ENCODE measurements at places on chromosomes 2 and 18.

- DNase-seq, result no peak
These were observed 146.8 kb downstream of the LNPK start for GRCh38 chr2:175855236-175855635.

- DNase-seq, result no peak
These were observed 15.5 kb downstream of the KCNIP3 start for GRCh38 chr2:95312543-95313201.

DNA sequence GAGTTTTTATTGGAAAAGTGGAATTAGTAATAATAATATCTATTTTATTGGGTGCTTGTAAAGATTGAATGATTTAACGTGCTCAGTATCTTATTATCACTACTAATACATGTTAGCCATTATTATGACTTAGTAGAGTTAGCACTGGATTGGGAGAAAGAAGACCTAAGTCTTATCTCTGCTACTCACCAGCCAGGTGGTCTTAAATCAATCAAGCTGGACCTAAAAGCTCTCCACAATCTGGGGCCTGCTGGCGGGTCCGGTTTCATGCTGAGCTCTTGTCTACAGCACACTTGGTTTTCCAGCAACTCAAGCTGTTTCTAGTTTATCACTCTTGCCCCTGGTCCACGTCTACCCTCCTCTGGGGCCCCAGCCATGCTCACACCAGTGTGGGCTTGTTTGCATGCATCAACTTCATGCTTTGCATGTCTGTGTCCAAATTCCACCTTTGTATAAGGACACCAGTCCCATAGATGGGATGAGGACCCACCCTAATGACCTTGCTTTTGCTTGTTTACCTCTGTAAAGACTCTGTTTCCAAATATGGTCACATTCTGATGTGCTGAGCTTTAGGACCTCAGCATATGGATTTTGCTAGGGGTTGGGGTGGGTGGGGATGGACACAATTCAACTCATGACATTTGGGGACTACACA, 363.1 kb downstream of the LPIN1 start:
- no peak for DNase-seq

DNA sequence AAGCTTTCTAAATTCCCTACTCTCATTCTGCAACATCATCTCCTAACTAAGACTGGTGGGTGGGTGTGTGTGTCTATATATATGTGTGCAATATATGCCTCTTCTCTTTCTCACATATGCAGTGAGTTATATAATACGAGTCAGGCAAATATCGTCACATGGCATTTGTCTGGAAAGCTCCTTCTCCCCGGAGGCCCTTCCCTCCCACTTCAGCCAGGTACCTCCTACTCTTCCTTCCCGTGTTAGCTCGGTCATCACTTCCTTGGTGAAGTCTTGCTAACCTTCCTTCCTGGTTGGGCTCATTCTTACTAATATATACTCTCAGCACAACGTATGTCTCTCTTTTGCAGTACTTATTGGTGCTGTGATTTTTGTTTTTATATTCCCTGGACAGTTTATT, 66.4 kb upstream of the NCK2 start:
- DNase-seq, result no peak

GRCh38 chr2:163934131-163934530, 198.3 kb upstream of the FIGN start:
- DNase-seq, result no peak

GRCh38 chr2:241315879-241316631, at the start of gene SEPTIN2:
Gene SEPTIN2, plus strand, starts transcription at chr2:241315925. Its CDS starts 8,308 bp downstream, at chr2:241324233.
- DNase-seq, result no peak

- no peak for DNase-seq
These were observed 251.8 kb upstream of the NETO1 start for GRCh38 chr18:73119574-73119973.

DNA sequence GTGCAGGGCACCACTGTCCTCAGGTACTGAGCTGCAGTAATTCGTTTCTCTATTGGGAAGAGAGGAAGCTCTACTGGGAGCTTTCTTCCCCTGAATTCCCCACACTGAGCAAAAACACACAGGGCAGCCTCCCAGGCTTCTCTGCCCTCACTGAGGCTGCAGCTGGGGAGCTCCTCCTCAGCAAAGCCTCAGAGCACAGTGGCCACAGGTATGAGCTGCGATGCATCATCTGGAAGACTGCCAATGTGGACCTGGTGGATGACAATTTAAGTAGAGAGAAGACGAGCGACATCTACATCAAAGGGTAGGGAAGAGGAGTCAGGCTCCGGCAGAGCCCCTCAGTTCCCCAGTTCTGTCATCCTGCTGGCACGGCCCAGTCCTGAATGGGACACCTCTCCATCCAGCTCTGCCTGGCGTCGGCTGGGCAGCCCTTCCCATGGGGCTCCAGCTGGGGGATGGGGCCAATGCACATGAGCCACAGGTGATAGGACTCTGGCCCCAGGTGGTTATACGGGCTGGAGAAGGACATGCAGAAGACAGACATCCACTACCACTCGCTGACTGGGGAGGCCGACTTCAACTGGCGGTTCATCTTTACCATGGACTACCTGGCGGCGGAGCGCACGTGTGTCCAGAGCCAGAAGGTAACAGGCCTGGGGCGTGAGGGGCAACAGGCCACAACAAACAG, 37.6 kb downstream of the LMAN2L start:
- DNase-seq, result no peak

GRCh38 chr2:190627448-190628412, 21.2 kb upstream of the NAB1 start:
- no peak for DNase-seq

- no peak for DNase-seq
These were observed 26.3 kb downstream of the PAX3 start for GRCh38 chr2:222272446-222273015.

- DNase-seq, result no peak
These were observed 152.2 kb upstream of the CRIM1 start for GRCh38 chr2:36203366-36203765.

DNA sequence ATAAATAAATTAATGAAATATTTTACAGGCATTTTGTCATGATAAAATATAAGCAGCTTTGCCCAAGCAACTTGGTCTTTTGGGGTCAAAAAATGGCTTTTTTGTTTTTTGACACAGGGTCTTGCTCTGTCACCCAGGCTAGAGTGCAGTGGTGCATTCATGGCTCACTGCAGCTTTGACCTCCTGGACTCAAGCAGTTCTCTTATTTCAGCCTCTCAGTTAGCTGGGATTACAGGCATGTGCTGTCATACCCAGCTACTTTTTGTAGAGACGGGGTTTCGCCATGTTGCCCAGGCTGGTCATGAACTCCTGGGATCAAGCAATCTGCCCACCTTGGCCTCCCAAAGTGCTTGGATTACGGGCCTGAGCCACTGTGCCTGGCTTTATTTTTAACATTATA, 51.0 kb downstream of the ABI2 start:
- DNase-seq, result no peak

- DNase-seq, result no peak
These were observed 290.2 kb downstream of the LPIN1 start for GRCh38 chr2:12036640-12036983.

GRCh38 chr2:198327526-198327925, 523.1 kb downstream of the PLCL1 start:
- DNase-seq, result no peak

- DNase-seq, result no peak
These were observed 134.1 kb upstream of the CREB1 start for GRCh38 chr2:207395535-207396251.

DNA sequence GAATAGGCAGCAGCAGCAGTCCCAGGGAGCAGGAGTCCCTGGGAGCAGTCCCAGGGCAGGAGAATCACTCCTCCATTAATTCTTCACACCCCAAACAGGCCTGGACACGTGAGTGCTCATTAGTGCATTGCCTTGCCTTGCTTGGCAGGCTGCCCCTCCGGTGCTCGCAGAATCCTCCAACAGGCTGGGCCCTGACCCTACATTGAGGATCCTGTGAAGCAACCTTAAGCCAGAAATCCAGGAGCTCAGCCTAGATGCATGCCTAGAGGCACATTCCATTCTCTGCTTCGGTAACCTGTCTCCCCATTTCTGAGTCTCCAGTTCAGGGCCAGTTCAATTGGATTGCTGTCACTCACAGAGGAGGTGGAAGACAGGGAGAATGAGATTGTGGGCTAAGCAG, 97.4 kb upstream of the LRATD1 start:
- DNase-seq, result no peak

- no peak for DNase-seq
These were observed 137.7 kb upstream of the APCDD1 start for GRCh38 chr18:10316778-10317177.

DNA sequence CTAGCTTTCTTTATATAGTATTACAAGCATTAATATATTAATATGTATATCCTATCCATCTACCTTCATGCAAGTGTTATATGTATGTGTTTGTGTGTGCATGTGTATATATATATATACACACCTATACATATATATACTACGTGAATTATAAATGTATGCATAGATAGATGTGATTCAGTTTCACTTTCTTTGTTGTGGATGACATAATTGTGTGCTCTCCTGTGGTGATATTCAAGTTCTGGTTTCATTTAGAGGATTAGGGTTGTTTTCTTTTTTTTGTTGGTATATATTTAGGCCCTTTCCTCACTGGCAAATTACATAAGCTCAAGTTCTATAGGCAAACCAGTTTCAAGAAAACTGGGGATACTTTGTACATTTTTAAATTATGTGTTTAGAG, 225.7 kb upstream of the FANCL start:
- DNase-seq, result no peak

- no peak for DNase-seq
These were observed 73.8 kb upstream of the CD226 start for GRCh38 chr18:70021498-70021897.

DNA sequence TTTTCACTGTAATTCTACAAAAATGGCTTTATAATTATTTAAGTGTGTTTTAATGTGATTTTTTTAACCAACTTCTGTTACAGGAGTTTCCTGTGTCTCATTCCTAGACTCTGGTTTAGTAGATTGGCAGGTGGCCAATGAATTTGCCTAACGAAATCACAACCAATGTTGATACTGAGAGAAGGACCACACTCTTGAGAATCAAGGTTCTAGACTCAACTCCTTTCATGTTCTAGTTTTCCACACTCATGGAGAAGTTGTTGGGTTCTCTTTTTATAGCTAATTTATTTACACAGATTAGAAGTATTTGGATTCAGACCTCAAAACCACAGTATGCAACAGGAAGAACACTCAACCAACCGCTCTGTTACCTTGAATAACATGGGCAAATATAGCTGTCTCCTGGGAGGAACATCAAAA, 22.6 kb upstream of the USP34 start:
- no peak for DNase-seq

DNA sequence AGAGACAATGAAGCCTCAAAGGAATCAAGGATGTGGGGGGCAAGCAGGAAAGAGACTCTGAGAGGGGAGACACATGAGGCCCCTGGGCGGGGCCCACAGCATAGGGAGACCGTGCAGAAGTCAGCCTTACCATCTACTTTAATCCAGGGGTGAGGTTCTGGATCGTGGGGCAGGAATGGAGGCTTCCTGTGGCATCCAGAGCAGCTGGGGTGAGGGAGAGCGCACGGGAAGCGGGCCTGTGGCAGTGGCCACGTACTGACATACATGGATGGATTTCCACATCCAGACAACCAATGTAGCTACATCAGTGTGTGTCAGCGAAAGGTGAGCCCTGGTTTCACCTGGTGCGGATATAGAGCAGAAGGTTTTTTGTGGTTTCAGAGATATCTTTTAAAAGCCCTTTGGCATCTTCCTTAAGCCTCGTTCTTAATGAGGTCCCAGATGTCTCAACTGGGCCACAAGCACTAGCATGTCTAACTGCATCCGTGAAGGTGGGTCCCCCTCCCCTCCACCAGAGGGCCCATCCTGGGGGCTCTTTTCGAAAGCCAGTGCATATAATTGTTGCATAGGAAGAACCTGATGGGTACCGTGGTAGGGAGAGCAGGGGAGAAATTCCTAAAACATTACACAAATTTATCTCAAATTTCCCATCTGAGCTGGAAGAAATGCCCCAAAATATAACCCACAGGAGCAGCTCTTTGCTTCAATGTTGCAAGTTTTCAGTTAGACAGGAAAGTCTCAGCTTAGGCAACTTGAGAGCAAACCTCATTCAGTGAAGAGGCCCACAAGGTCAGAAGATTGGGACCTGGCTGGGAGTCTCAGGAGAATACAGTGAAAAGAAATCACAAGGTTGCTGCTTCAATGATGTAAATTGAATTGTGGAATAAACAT, 90.9 kb downstream of the SP3 start:
- no peak for DNase-seq

DNA sequence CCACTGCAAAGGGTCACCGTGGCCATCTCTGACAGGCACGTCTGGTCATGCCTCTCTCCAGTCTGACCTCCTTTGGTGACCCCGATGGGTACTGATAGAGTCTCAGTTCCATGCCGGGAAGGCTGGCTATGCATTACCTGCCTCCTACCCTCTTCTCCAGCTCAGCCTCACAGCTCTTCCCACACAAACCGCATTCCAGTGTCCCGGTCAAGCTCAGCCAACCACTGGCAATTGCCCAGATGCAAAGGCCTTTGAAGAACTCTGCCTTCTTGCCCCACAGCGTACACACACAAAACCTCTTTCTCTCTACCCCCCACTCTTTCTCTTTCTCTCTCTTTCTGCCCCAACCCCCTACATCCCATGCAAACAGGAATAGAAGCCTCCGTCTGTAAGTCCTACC, 37.6 kb downstream of the TMEM163 start:
- DNase-seq, result no peak

- DNase-seq, result no peak
These were observed 145.7 kb downstream of the NUP35 start for GRCh38 chr2:183269956-183270355.

DNA sequence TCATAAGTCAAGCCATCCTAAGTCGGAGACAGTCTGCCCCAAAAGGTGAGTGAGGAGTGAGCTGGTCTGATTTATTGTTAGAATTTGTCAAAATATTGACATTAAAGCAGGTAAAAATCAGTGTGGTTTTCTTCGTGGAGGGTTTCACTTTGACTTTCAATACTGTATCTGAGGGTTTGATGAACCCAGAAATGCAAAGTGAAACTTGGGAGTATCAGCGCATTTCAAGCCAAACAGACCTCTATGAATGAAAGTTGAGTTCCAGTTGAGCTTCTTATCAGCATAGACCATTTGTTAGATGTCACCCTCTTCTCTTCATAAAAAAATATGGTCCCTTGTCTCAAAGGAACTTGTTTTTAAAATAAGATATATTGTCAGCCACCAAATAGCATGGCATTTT, 21.7 kb upstream of the CXCR4 start:
- no peak for DNase-seq

DNA sequence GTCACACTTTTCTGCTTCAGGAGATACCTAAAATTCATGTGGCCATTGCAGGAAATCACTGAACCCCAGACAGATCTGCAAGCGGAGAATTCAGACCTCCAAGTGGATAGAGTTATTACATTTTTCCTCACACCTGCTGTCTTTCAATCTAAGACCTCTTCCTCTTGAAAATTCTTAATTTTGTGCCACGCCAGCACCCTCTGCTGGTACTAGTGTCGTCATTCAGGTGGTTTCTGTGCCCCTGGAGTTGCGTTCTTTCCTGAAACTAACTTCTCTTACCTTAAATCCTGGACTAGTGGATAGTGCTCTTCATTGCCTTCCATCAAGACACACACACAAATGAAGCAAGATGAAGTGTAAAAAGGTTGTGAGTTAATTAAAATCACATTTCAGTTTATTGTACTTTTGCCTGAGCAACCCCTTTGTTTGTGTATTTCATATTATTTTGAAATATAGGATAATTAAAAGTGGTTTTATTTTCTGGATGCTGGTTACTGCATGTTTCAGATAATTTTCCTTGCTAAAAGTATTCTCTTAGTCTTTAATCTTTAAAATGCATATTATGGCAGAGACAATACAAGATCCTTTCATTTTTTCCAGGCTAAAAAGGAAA, 1.6 kb upstream of the DNER start:
- no peak for DNase-seq

Data from stimulated activated CD8-positive, alpha-beta memory T cell treated with anti-CD3 and anti-CD28 coated beads, Interleukin-12 subunit alpha, Interleukin-12 subunit beta, amount 100 ng/mL, for 4 hours (primary cell).